Activated CD4-positive, alpha-beta T cell treated with anti-CD3 and anti-CD28 coated beads, Interleukin-2, amount 10 ng/mL, durations not matched to agents 24 days and 14 days (primary cell): ENCODE measurements at places on chromosomes 6 and 20. TPM values are rescaled to one million over a fixed set of nuclear protein-coding genes. Genes with fewer than 3 reads are reported as not detected.

- DNase-seq = no peak
These were observed 613.1 kb downstream of the PKHD1 start for GRCh38 chr6:51474022-51474975.

Gene SPTLC3
- 0.26 and 0.33 TPM in 2 replicates for total RNA-seq

Gene LY86
- 1.2 TPM in 2 replicates for total RNA-seq

Gene OPRM1
- not detected in 2 replicates for total RNA-seq
